ENCODE measurements at places on chromosomes 11 and 22.

DNA sequence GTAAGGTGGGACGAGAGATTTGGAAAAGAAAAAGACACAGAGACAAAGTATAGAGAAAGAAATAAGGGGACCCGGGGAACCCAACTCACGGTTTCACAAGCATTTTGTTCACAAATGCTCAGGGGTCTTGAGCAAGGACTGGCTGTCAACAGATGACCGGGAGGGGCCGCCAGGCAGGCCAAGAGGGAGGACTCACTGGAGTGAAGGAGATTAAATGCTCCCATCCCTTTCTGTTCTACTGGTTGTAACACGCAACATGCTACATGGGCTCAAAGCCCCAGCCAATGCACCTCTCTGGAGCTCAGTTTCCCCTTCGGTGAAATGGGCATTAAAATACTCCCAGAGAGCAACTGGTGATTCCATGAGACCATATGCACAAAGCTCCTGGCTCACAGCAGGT lies 13.4 kb downstream of the SHANK2 start:
- ATAC-seq, result no peak

GRCh38 chr11:59479906-59480305 lies 6.8 kb downstream of the OR4D10 start:
- ATAC-seq, result no peak

DNA sequence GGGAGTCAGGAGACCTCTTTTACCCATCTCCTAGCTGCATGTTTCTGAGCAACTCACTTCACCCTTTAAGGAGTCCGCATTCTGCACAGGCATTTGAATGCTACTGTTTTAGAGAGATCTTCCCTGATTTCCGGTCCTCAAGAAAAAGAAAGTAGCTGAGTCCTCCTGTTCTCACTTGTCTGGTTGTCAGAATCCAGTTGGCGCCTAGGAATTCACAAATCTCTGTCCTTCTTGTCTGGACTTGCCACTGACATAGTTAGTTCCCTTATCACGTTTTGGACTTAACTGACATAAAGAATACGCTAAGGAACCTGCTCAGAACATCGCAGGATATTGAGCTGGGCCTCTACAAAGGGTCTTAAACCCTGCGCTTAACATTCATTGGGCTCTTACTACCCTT lies 61.3 kb upstream of the OR5P2 start:
- no peak for ATAC-seq

DNA sequence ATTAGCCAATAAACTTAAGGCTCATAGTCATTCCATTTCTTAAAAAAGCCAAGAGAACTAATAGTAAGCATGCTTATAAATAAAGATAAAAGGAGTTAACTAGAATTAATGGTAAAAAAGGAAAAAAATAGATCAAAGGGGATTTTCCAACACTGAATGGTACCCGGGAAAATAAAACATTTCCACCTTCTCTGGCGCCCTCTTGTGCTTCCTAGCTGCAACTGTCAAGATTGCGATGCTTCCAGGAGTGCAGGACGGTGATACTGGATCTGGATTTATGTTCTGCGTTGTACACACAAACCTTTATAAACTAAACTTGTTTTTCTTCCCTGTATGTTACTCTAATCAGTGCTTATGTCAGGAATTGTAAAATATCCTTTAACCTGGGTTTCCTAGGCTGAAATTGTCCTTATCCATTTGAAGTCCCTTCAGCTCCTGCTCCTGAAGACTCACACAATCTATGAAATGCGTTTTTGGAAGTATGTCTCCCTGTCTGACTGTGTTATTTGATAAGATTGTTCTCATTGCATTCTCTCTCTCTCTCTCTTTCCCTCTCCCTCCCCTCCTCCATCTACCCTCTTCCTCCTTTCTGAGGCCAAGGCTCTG lies 9.6 kb upstream of the HTATIP2 start:
- no peak for ATAC-seq

- no peak for ATAC-seq
Measured at GRCh38 chr22:43331698-43332097, 11.5 kb downstream of the SCUBE1 start.

DNA sequence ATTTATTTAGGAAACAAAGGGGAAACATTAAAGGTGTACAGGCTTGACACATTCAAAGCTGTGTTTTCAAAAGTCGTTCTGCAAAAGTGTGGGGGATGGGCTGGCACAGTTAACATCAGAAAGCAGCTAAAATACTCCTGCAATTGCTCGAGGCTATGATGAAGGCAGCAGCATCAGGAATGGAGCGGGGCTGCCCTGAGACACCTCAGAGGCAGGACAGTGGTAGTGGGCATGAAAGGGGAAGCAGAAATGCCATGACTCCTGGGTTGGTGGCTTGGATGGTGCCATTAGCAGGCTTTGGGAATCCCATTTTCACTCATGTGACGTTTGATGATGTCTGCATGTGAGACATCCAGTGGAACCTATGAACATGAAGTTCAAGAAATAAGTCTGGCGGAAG lies 646 bp downstream of the NCAPD3 start:
- no peak for ATAC-seq

GRCh38 chr11:62345861-62346260 lies 8.6 kb downstream of the ASRGL1 start:
- no peak for ATAC-seq

DNA sequence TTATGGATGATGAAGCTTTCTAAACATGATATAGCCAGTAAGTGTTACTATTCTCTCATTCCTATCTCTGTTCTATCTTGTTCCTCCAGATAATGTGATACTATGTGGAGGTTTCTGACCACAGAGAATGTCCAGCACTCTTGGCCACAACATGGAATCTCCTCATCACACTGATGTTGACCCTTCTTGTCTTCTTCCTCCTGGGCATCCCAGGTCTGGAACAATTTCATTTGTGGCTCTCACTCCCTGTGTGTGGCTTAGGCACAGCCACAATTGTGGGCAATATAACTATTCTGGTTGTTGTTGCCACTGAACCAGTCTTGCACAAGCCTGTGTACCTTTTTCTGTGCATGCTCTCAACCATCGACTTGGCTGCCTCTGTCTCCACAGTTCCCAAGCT lies 9.9 kb upstream of the OR56B1 start:
- ATAC-seq, result no peak

DNA sequence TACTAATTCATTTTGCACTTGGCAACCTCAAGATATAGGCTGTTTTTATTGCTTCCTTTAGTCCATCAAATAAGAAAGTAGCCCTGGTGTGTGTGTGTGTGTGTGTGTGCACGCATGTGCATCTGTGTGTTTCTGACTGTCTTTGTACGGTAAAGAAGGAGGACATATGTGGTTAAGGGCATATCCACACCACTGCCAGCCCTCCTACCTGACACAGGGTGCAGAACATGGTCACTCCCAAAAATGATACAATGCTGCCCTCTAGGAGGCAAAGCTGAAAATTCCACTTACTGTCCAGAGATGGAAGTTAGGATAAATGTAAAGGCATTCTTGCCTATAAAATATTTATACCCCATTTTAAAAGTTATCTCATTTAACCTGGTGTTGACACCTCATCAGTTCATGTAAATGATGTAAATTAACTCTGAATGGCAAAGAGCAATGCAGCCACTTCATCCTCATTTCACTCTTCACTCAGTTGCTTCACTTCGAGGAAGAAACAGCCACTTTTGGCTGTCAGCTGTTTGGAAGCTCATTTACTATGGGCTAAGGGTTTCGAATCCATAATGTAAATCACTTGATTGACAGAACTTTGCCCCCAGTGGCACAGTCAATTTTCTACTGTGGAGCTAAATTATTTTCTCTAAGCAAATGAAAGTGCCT lies 83.1 kb upstream of the MTNR1B start:
- peak; percentile 14 for ATAC-seq

DNA sequence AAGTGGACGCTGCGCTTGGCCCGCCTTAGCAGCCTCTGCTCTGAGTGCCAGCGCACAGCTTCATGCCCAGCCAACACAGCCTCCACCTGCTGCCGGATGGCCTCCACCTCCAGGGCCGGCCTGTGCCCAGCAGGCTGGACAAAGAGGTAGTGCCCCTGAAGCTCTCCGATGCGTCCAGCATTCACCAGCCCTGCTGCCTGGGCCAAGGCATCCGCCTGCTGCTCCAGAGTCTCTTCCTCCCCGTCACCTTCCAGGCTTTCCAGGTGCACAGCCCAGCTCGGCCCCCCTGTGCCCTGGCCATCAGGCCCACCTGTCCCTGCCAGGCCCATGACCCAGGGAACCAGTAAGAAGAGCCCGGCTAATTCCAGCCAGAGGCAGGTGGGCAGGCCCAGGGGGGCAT lies 2.5 kb downstream of the PCSK7 start:
- no peak for ATAC-seq

GRCh38 chr11:71447791-71448256 lies 369 bp downstream of the DHCR7 start:
- ATAC-seq, result peak; percentile 48

Measured in stimulated activated memory B cell treated with anti-CD40 and anti-IgM and Interleukin-4, amounts not matched to agents 10 μg/mL and 1 μg/mL and 100 μg/mL, for 72 hours (primary cell).